ENCODE measurements at places on chromosomes 2 and 18.

DNA sequence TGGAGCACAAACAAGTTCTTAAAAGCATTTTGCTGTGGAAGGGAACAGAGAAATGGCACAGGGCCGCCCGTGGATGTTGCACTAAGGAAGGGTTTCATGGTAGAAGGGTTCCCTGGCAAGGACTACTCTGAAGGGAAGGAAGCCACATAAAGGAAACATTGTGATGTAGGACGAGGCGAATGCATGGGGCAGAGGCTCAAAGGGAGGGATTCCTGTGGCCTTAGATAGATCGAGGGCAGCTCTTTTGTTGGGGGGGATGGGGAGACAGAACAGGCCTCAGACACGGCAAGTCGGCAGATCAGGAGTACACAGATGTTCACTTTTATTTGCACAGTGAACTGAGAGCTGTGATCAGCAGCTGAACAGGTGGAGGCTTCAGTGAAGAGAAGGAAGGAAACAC, 205.4 kb downstream of the SNTG2 start:
- DNase-seq = no peak

- no peak for DNase-seq
These were observed 341.6 kb upstream of the VWC2L start for GRCh38 chr2:214069254-214069653.

- no peak for DNase-seq
These were observed 27.1 kb upstream of the SCYGR1 start for GRCh38 chr2:227414846-227415245.

DNA sequence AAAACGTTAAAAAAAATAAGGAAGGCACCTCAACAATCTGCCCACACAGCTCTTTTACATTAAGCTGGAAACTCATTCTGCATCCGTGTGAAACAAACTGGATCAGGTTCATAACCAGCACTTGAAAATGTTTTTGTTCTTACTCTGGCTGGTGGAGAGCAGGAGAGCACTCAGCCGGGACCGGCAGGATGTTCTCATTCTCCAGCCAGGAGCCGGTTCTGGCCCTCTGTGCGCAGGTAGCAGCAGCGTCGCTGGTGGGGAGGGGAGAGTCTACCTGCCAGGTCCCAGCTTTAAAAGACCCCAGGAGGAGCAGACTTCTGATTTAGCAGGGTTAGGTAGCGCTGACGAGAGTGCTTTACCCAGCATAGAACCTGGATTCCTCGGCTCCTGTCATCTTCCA, 834.9 kb upstream of the SALL3 start:
- DNase-seq = no peak

- no peak for DNase-seq
These were observed 41.8 kb upstream of the CDC42EP3 start for GRCh38 chr2:37713258-37713700.

GRCh38 chr18:76988827-76989646, 143.5 kb downstream of the MBP start:
- peak; percentile 38 for DNase-seq

Data from endodermal cell (in vitro differentiated cells).